GM23248 (cell line): ENCODE measurements at places on chromosomes 7 and 10.
A peak's percentile ranks its signal among the peaks of the same experiment; 100 is the strongest.

DNA sequence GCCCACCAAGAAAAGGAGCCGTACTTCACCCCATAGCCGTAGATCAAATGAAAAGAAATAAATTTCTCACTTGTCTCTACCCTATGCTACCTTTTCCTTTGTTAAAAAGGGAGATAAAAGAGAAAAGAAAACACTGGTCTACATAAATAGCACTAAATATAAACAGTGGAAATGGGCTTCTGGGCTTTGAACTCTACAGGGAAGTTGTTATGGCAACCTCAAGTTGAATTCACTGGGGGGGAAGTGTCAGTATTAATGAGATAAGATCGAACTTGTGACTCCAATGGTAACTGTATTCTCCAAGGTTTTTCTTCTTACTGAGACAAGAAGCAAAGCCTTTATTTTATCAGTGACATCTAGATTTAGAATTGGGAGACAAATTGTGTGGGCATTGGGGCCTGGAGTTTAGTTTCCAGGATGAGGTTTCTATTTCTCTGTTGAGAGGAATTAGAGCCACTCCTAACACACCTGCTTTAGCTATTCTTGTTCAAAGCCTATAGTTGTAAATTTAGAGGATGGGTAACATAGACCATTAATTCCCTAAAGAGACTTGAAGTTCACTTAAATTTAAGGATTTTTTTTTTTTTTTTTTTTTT is 604.3 kb upstream of the GALNT17 start:
- H3K36me3 ChIP-seq = no peaks in the 10 kb centered on the region
- 0 out of 2 replicates have a peak, but pooled peaks cover 7% of the 10 kb centered on the region for H3K27me3 ChIP-seq
- DNase-seq = no peak
- no peak overlapping the region for H3K4me3 ChIP-seq

DNA sequence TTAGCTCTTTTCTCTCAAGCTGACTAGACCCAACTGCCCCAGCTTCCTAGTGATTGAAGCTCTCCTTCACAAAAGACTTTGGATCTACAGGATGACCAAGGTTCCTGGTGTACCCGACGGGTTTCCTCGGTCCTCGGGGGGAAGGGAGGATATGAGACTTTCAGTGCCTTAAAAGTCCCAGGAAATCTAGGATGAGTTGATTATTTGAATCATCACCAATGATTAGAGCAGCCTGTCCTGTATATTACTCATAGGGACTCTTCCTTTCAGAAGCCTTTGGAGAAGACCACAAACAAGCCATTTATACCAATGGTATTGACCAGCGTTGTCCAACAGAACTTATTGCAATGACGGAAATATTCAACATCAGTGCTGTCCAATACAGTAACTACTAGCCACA is 6.1 kb upstream of the ACTA2 start:
- no peaks in the 10 kb centered on the region for H3K36me3 ChIP-seq
- peaks cover 13% of the 10 kb centered on the region for H3K4me1 ChIP-seq
- peak; percentile 43 for DNase-seq
- no peaks in the 10 kb centered on the region for H3K27me3 ChIP-seq
- no peak overlapping the region for H3K4me3 ChIP-seq
- H3K27ac ChIP-seq = no peak overlapping the region

- peak; percentile 0 for DNase-seq
- no peaks in the 10 kb centered on the region for H3K36me3 ChIP-seq
- no peaks in the 10 kb centered on the region for H3K4me1 ChIP-seq
- no peaks in the 10 kb centered on the region for H3K27me3 ChIP-seq
Observed at GRCh38 chr7:68892236-68892635, 706.0 kb upstream of the AUTS2 start.

- no peaks in the 10 kb centered on the region; the same call in 1 of the 2 replicates for H3K36me3 ChIP-seq
- no peak for DNase-seq
- no peak overlapping the region for H3K27ac ChIP-seq
- peaks cover 9% of the 10 kb centered on the region for H3K4me1 ChIP-seq
- H3K27me3 ChIP-seq = no peaks in the 10 kb centered on the region
- no peak overlapping the region for H3K4me3 ChIP-seq
Observed at GRCh38 chr10:13759168-13759567, 172.4 kb downstream of the PRPF18 start.

- H3K27ac ChIP-seq = no peak overlapping the region
- no peaks in the 10 kb centered on the region for H3K4me1 ChIP-seq
- DNase-seq = no peak
- no peaks in the 10 kb centered on the region for H3K27me3 ChIP-seq
Observed at GRCh38 chr10:4576206-4576605, 249.8 kb upstream of the AKR1E2 start.

- no peaks in the 10 kb centered on the region for H3K4me1 ChIP-seq
- no peak overlapping the region for H3K27ac ChIP-seq
- no peak for DNase-seq
- H3K27me3 ChIP-seq = peaks cover 13% of the 10 kb centered on the region
- no peak overlapping the region for H3K4me3 ChIP-seq
Observed at GRCh38 chr7:139117599-139118233, 8.2 kb upstream of the ZC3HAV1 start.

DNA sequence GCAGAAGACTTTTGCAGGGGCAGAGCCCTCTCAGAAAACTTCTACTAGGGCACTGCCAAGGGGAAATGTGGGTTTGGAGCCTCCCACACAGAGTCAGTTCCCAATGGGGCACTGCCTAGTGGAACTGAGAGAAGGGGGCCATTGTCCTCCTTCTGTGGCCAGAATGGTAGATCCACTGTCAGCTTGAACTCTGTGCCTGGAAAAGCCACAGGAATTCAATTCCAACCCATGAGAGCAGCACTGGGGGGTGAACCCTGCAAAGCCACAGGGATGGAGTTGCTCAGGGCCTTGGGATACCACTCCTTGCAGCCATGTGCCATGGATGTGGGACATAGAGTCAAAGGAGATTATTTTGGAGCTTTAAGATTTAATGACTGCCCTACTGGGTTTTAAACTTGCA is 262.2 kb upstream of the SEMA3C start:
- H3K27ac ChIP-seq = no peak overlapping the region
- no peaks in the 10 kb centered on the region for H3K27me3 ChIP-seq
- H3K4me1 ChIP-seq = peaks cover 3% of the 10 kb centered on the region
- DNase-seq = no peak

DNA sequence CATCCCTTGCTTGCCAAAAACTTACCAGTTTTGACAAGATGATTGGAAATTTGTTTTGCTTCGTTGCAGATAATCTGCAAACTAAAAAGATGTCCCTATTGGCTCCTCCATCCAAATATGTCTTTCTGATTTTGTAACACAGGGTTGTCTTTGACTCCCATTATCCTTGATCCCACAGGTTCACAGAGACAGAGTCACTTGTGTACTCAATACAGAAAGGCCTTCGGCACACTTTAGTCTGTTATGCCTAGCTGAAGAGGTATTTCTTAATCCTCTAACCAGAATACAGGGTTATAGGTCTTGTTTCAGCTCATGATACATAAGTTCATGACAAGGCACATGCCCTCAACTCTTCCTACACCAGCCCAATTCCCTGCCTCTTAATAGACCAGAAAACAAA is 10.7 kb upstream of the CNNM1 start:
- H3K27ac ChIP-seq = no peak overlapping the region
- H3K4me1 ChIP-seq = no peaks in the 10 kb centered on the region
- H3K36me3 ChIP-seq = no peaks in the 10 kb centered on the region

DNA sequence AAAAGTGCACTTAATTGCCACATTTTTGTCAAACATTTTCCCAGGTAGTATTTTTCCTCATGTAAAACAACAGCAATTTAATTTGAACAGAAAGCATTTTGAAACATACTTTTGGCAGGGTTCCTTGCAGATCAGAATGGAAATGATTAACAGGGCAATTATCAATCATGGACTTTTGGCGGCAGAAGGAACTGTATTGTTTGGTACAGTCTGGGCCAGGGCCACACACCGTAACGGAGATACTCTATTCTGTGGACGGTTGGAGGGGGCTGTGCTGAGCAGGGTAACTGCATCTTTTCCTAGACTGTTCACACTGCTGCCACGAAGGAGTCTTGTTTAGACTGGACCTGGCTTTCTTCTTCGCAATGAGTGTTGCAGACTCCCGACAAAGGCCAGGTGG is 62.3 kb downstream of the EGFR start:
- H3K27me3 ChIP-seq = no peaks in the 10 kb centered on the region
- H3K36me3 ChIP-seq = no peaks in the 10 kb centered on the region
- peaks cover 29% of the 10 kb centered on the region for H3K4me1 ChIP-seq
- DNase-seq = no peak
- H3K4me3 ChIP-seq = no peak overlapping the region

GRCh38 chr10:129857242-129857960 is 106.7 kb downstream of the EBF3 start:
- H3K27me3 ChIP-seq = no peaks in the 10 kb centered on the region
- H3K36me3 ChIP-seq = no peaks in the 10 kb centered on the region
- H3K4me3 ChIP-seq = no peak overlapping the region
- no peak overlapping the region for H3K27ac ChIP-seq
- DNase-seq = no peak

GRCh38 chr7:115319541-115319940 is 397.6 kb downstream of the MDFIC start:
- H3K27ac ChIP-seq = no peak overlapping the region
- no peaks in the 10 kb centered on the region for H3K27me3 ChIP-seq
- no peaks in the 10 kb centered on the region for H3K4me1 ChIP-seq
- DNase-seq = no peak

DNA sequence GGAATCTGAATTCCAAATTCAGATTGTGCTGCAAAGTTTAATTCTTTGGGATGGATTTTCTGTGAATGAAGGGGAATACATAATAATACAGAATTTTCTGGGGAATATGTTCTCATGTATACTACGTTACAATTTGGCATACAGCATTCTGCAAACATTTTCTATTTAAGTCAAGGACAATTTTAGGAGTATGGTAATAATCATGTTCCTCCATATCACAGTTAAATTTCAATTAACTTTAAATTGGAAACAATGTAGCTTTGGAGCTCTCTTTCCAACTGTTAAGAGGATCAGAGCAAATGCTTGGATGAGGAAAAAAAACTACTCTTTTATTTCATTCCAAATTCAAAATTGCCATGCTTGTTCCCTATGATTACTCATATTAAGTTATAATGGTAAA is 217.5 kb downstream of the JAZF1 start:
- DNase-seq = no peak
- H3K4me1 ChIP-seq = peaks cover 24% of the 10 kb centered on the region
- H3K27ac ChIP-seq = no peak overlapping the region
- H3K27me3 ChIP-seq = no peaks in the 10 kb centered on the region

DNA sequence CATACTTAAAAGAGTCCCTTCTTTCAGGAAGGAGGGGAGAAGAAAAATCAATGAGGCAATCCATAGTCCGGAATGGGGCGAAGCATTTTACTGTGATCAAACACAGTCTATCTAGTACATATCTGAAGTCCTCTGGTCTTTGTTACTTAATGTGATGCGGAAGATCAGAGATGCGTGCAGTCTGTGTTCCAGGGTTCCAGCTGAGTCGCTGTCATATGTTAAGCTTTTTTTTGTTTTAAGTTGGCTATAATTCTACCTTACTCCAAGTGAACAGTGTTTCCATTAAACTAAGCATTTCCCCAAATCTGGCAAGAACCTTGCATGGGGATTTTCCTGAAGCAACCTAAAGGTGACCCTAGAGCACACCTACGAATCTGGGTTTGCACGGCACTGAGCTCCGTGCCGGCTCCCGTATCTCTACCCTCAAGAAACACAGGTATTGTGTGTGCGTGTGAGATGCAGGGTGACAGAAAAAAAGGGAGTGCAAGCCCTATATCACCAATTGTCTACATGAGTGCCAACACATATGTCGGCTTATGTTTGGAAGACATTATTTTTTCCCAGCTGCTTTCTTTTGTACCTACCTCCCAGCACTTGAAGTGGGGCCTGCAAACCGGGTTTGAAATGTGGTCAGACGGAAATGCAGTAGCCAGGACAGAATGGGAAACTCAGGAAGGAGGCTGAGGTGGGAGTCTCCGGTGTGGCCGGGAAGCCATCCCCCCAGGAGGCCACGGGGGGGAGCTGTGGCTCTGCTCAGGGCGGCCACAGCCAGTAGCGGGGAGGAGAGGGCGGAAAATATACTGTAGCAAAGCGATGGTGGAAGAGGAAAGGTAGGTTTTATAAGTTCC is 435.8 kb upstream of the MGMT start:
- no peak overlapping the region for H3K4me3 ChIP-seq
- no peak overlapping the region for H3K27ac ChIP-seq

GRCh38 chr10:61159253-61159652 is 215.3 kb upstream of the RHOBTB1 start:
- peak; percentile 63 for DNase-seq
- no peak overlapping the region for H3K27ac ChIP-seq
- H3K4me1 ChIP-seq = no peaks in the 10 kb centered on the region
- no peak overlapping the region for H3K4me3 ChIP-seq
- H3K36me3 ChIP-seq = no peaks in the 10 kb centered on the region
- H3K27me3 ChIP-seq = no peaks in the 10 kb centered on the region

GRCh38 chr10:88065383-88066049 is 202.1 kb downstream of the PTEN start:
- no peak overlapping the region for H3K4me3 ChIP-seq
- no peaks in the 10 kb centered on the region for H3K36me3 ChIP-seq
- no peak for DNase-seq
- no peaks in the 10 kb centered on the region for H3K27me3 ChIP-seq
- H3K4me1 ChIP-seq = peaks cover 17% of the 10 kb centered on the region

DNA sequence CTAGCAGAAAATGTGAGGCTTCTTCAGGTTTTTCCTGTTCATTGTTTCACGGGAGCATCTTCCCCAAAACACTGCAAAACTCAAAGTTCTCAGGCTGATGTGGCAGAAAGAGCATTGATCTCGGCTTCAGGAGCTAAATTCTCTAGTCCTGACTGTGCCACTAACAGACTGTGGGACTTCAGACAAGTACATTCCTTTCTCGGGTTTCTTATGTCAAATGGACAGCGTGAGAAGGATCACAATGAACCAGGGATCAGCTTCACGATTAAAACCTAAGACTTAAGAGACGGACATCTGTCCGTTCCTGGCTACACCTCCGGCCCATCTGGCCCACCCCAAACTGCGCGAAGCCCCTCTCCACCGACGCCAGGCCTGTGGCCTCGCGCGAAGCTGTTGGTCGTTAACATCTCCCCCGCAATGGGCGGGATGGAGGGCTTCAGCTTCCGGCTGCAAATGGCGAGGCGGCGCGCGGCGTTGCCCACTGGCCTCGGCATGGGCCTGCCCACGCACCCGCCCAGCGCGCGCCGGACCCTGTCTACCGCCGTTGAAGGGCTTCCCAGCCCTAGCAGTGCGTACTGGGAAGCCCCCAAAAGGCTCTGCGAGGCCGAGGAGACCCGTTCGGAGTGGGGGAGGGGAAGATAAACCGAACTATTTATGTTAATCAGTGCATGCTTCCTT is 549 bp upstream of the DDX50 start:
- H3K4me1 ChIP-seq = peaks cover 15% of the 10 kb centered on the region
- peak overlapping the region; percentile 98 for H3K27ac ChIP-seq
- DNase-seq = peak; percentile 88

DNA sequence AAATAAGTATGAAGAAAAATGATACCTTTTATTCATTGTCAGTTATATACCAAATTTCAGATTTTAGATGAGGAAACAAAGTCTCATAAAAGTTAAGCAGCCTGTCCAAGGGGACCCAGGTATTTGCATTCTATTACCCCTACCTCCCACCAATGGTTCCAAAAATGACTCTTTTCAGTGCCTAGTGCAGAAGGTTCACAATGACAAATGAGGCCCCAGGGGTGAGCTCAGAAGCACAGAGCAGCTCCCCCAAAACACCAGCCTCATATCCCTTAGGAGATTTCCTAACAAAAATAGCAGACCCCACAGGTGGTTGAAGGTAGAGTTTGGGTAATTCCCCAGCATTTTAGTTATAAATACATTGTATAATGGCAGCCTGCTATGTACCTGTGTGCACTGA is 168.6 kb downstream of the REEP3 start:
- DNase-seq = no peak
- H3K36me3 ChIP-seq = no peaks in the 10 kb centered on the region
- no peaks in the 10 kb centered on the region for H3K27me3 ChIP-seq
- H3K4me1 ChIP-seq = no peaks in the 10 kb centered on the region
- no peak overlapping the region for H3K4me3 ChIP-seq
